ENCODE measurements at places on chromosomes 6 and 20. TPM values are rescaled to one million over a fixed set of nuclear protein-coding genes. Genes with fewer than 3 reads are reported as not detected.

DNA sequence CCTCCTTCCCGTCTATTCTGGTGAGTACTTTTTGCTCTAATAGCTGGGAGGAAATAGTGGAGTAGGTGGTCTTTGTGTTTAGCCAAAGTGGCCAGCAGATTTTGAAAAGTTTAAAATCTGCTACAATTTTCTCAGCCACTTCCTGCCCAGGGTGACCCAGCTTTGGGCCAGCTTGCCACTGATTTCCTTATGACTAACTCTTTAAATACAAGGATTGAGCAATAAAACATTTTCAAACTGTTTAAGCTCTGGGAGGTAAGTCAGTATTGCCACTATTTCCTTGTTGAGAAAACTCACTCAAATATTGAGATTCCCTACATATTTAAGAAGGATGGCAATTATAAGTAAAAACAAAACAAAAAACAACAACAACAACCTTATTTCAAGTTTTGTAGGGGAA lies 54.5 kb downstream of the TRMT11 start:
- DNase-seq, result peak; percentile 46

DNA sequence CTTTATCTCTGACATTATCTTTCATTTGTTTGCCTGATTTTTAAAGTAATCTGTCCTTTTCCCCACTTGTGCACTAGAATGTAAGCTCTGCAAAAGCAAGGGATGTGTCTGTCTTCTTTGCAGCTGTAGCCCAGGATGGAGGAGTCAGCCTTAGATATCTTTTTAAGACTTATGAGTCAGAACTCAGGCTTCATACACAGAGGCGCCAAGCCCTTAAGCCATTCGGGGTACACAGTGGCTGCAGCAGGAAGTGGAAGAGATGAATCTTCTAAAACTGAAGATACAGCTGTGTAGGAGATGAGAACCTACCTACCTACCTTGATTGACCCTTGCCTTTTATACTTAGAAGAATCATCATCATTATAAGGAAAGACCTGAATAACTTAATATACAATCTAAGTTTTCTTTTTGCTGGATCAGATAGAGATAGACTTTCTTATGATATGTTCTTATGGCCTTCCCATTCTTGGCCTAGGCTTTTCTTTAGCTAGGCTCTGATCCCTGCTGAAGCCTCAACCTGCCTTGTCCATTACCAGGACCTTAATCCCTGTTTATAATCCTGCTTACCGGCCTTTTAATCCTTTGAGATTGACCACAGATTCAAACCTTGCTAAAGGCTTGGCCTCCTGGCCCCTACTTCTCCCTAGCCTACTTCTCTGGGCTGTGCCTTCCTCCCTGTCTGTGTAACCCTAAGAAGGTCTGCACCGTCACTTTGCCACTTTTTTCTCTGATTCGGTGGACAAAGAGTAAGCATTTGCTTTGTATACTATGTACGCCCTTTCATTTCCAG lies 304.5 kb downstream of the PRL start:
- DNase-seq, result no peak

- peak; percentile 3 for DNase-seq
These were observed 274.9 kb downstream of the UTRN start for GRCh38 chr6:144559865-144560593.

Gene OR12D3
- not detected for total RNA-seq

All from Calu3 (cell line).